ENCODE measurements at places on chromosomes 7 and 10.

DNA sequence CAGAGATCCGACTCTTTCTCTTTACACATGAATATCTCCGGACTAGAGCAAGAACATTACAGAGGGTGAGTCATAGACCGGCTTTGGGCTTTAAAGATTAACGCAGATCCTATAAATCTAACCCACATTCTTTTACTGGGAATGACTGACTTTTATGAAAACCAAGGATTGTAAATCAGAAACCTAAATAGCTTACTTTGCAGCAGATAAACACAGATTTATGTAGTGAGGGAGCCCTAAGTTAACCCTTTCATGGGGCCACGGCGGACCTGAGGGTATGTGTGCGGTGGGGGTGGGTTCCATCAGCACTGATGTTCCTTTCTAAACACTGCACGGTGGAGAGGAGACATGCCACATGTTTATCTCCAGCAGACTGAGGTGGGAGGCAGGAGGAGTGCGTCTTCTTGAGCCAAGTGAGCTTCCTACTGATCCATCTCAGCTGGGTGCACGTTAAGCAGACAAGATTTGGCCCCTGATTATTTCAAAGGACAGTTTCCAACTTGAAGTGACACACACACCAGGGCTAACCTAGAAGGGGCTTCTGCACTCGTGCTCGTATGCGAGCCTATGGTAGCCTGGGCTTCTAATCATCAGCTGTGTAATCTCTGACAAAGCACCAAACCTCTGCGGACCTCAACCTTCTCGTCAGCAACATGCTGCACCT is 127.6 kb downstream of the WDR11 start:
- no peak for DNase-seq

DNA sequence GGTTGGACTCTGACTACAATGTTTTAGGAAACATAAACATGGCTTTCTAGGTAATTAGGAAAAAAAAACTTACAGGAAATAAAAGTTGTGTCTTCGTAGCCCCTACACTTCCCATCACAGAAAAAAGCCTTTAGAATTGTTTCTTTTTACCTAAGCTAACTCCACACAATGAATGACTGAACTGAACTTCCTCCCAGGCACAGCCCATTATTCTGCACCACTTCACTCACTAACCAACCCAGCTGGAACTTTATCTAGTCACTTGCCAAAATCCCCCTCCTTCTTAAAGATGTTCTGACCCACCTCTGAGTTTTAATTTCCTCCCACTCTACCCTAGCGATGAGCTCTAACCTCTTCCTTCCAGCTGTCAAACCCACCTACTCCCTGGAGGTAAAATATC is 91.7 kb upstream of the MEOX2 start:
- no peak for DNase-seq

- no peak for DNase-seq
Measured at GRCh38 chr7:26178272-26178960, 22.1 kb downstream of the HNRNPA2B1 start.

DNA sequence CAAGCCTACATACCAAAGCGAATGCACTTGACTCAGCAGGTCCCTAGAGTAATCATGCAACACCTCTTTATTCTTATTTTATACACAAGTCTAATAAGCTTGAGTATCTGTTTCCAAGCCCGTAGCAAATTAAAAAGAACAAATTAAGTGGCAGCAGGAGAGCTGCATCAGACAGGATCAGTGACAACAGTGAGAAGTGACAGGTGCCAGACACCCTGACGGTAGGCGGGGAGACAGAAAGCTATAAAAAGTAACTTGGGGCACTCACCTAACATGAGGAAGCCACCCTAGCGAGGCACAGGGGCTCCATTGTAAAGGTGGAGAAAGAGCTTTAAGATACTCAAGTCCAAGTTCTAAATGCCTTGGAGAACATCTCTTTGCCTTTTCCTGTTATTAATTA is 174.2 kb downstream of the PLXNA4 start:
- DNase-seq: no peak

GRCh38 chr10:121708728-121709674 is 110.8 kb upstream of the FGFR2 start:
- no peak for DNase-seq

GRCh38 chr10:44422570-44423101 is 37.7 kb upstream of the CXCL12 start:
- no peak for DNase-seq

GRCh38 chr7:152072421-152072820 is 46.9 kb downstream of the GALNT11 start:
- DNase-seq: no peak

DNA sequence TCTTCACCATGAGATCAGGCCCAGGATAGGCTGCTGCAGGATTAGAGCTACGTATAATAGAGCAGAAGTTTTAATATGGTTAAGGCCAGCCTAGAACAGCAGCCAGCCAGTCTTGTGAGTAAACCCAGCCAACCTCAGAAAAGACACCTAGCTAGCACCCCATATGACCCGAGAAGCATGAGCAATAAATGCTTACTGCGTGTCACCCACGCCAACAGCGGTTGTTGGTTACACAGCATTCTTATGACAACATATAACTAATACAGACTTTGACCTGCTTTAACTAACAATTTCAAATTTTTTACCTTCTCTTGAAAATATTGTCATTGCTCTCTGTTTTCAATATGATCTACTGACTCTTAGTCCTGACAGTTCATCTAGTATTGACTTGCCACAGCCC is 105.7 kb downstream of the HBP1 start:
- no peak for DNase-seq

DNA sequence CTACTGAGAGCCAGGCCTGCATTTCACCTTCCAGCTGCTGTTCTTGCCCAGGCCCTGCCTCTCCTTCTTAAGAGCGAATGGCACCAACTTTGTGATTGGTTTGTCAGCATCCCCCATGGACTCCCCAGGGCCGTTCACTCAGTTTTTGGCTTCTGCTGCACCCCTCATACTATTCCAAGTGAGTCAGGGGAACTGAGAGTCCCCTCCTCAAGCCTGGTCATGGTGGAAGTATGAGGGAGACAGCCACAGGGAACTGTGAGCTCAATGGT is 62.4 kb upstream of the ANTXRL start:
- DNase-seq: no peak

Measured in midbrain (tissue), 1 donor.